HFFc6 (cell line): ENCODE measurements at places on chromosomes 1 and 21. TPM values are rescaled to one million over a fixed set of nuclear protein-coding genes. Genes with fewer than 3 reads are reported as not detected.

- no peak overlapping the region for H3K27ac ChIP-seq
- DNase-seq, result no peak
- peaks cover 13% of the 10 kb centered on the region for H3K27me3 ChIP-seq
- no peak overlapping the region for H3K4me3 ChIP-seq
- H3K36me3 ChIP-seq, result no peaks in the 10 kb centered on the region
These were observed 31.9 kb upstream of the RXRG start for GRCh38 chr1:165476776-165477175.

DNA sequence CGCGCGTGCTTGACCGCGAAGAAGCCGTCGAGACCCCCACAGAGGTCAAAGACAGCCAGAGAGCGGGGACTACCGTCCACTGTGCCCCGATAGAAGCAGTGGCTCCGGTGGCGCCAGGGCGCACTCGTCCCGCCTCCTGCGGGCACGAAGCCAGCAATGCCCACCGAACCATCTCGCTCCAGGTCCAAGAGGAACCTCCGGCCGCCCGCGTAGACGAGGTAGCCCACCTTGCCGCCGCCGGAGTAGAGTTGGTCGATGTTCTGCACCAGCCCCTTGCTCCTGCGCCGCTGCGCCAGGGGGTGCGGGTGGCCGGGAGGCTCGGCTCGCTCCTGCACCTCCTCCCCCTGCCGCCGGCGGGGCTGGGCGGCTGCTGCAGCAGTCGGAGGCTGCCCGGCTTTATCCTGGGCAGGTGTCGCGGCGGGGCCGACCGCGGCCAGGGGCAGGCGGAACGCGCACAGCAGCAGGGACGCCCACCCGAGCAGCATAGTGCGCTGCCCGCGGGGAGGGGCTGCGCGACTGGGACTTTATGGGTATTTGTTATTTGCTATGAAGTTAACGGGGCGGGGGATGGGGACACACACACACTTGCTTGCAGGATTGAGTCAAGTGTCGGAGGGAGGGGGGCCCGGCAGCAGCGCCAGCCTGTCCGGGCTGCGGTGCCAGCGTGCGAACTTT lies 844 bp downstream of the ADAMTS5 start:
- no peaks in the 10 kb centered on the region for H3K36me3 ChIP-seq
- H3K27ac ChIP-seq, result peak overlapping the region; percentile 87; the same call in 1 of the 2 replicates
- peaks cover 48% of the 10 kb centered on the region for H3K4me1 ChIP-seq
- peaks cover 6% of the 10 kb centered on the region for H3K27me3 ChIP-seq

GRCh38 chr1:212247179-212247721 lies 38.0 kb upstream of the PPP2R5A start:
- no peaks in the 10 kb centered on the region for H3K36me3 ChIP-seq
- peaks cover 4% of the 10 kb centered on the region for H3K27me3 ChIP-seq
- peaks cover 8% of the 10 kb centered on the region; the same call in 1 of the 2 replicates for H3K4me1 ChIP-seq
- no peak overlapping the region for H3K27ac ChIP-seq
- H3K4me3 ChIP-seq, result no peak overlapping the region
- DNase-seq, result peak; percentile 30

DNA sequence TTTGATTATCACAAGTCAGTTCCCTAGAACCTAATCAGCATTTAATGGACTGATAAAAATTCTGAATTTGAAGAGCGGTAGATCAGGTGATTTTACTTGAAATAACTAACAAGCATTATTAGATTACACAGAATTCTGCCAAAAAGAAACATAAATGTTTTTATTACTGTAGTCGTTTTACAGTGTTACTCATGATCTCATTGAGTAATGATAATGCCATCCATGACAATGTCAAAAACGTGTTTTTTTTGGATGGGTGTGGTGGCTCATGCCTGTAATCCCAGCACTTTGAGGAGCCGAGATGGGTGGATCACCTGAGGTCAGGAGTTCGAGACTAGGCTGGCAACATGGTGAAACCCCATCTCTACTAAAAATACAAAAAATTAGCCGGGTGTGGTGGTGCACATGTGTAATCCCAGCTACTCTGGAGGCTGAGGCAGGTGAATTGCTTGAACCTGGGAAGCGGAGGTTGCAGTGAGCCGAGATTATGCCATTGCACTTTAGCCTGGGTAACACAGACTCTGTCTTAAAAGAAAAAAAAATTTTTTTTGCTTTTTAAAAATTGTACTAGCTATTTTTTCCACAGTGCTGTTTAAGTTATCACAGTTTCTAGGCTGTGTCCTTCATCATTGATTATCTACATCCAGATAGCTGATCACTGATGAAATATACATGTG lies 56.6 kb downstream of the LAMC1 start:
- peak overlapping the region; percentile 51; the same call in 1 of the 2 replicates for H3K4me3 ChIP-seq
- no peak for DNase-seq
- H3K4me1 ChIP-seq, result peaks cover 85% of the 10 kb centered on the region
- peaks cover 30% of the 10 kb centered on the region for H3K36me3 ChIP-seq
- peaks cover 4% of the 10 kb centered on the region; the same call in 1 of the 2 replicates for H3K27me3 ChIP-seq

DNA sequence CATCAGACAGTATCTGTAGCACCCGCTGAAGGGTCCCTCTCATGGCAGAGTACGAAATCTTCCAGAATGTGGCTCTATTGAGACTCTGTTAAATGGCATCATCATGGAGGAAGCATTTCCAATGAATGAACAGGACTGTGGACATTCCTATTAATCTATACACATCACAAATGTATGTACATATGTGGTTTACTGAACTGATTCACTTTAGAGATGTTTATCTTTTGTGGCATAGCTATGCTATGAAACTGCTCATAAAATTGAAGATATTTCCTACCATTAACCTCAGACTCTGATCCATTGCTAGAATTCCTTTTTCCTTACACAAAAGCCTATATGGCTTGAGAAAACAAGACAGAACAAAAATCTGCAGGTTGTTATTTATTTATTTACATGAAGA lies 259.6 kb upstream of the RRP15 start:
- no peak overlapping the region for H3K27ac ChIP-seq
- peak; percentile 57 for DNase-seq
- peaks cover 16% of the 10 kb centered on the region for H3K4me1 ChIP-seq

GRCh38 chr21:28282833-28283232 lies 709.8 kb downstream of the LTN1 start:
- H3K4me3 ChIP-seq, result no peak overlapping the region
- peaks cover 2% of the 10 kb centered on the region; the same call in 1 of the 2 replicates for H3K27me3 ChIP-seq
- DNase-seq, result no peak

GRCh38 chr1:160058087-160058486 lies 11.9 kb downstream of the KCNJ10 start:
- H3K4me3 ChIP-seq, result no peak overlapping the region
- H3K27me3 ChIP-seq, result peaks cover 64% of the 10 kb centered on the region
- no peaks in the 10 kb centered on the region for H3K36me3 ChIP-seq
- DNase-seq, result no peak

- H3K4me3 ChIP-seq, result no peak overlapping the region
- H3K27ac ChIP-seq, result no peak overlapping the region; the same call in 1 of the 2 replicates
- DNase-seq, result no peak
- H3K4me1 ChIP-seq, result peaks cover 31% of the 10 kb centered on the region
These were observed 21.5 kb upstream of the SDC3 start for GRCh38 chr1:30929944-30930525.

- no peaks in the 10 kb centered on the region for H3K4me1 ChIP-seq
- H3K4me3 ChIP-seq, result no peak within 1 kb of the TSS
- no peaks in the 10 kb centered on the region for H3K36me3 ChIP-seq
- peaks cover 8% of the 10 kb centered on the region for H3K27me3 ChIP-seq
- no peak within 1 kb of the TSS for H3K27ac ChIP-seq
- no peak for DNase-seq
These were observed at the start of gene PGLYRP3 for GRCh38 chr1:153312570-153313186. Gene PGLYRP3 (minus strand): TSS chr1:153312952. CDS start chr1:153310665, 2,287 bp downstream.

- peaks cover 4% of the 10 kb centered on the region; the same call in 1 of the 2 replicates for H3K36me3 ChIP-seq
- H3K27me3 ChIP-seq, result peaks cover 13% of the 10 kb centered on the region
- H3K27ac ChIP-seq, result no peak overlapping the region
- peak overlapping the region; percentile 57; the same call in 1 of the 2 replicates for H3K4me3 ChIP-seq
- H3K4me1 ChIP-seq, result peaks cover 20% of the 10 kb centered on the region
These were observed 7.1 kb downstream of the HPCA start for GRCh38 chr1:32893198-32894018.

GRCh38 chr1:66176012-66176715 lies 357.8 kb upstream of the SGIP1 start:
- no peak for DNase-seq
- no peak overlapping the region for H3K27ac ChIP-seq
- no peaks in the 10 kb centered on the region for H3K4me1 ChIP-seq
- H3K27me3 ChIP-seq, result peaks cover 13% of the 10 kb centered on the region; the same call in 1 of the 2 replicates
- no peak overlapping the region for H3K4me3 ChIP-seq

The FAAH gene
- total RNA-seq, result 0.20 and 0.26 TPM in 2 replicates

The MCOLN2 gene
- total RNA-seq, result 1.5 and 1.9 TPM in 2 replicates

The FMO5 gene
- 0.31 TPM in 1 of 2 replicates, not detected in the other for total RNA-seq
